Right forelimb (tissue), 1 donor: ENCODE measurements at places on chromosomes 5 and 9.

- no peak for DNase-seq
Measured at GRCh38 chr5:55385227-55385626, 77.4 kb downstream of the MTREX start.

GRCh38 chr5:154999865-155000264, 13.7 kb upstream of the KIF4B start:
- no peak for DNase-seq

DNA sequence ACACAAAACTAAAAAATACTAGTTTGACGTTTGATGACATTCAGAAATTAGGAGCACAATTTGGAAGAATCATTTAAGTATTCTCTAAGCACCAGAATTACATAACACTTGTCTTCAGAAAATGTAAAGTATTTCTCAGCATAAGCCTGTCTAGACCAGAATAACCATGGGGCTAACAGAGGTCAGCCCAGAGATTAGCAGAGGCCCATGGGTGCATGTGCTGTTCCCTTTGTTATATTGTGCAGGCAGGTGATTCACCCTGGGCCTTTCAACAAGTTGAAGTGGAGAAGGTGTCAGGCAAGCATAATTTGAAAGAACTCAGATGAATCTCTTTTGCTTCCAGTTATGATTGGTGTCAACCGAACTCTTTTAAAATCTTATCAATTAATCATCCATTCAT, 227.9 kb downstream of the LURAP1L start:
- no peak for DNase-seq

GRCh38 chr9:77827104-77827784, 179.1 kb upstream of the GNA14 start:
- DNase-seq, result no peak

GRCh38 chr5:116360008-116360853, 214.4 kb downstream of the SEMA6A start:
- no peak for DNase-seq

DNA sequence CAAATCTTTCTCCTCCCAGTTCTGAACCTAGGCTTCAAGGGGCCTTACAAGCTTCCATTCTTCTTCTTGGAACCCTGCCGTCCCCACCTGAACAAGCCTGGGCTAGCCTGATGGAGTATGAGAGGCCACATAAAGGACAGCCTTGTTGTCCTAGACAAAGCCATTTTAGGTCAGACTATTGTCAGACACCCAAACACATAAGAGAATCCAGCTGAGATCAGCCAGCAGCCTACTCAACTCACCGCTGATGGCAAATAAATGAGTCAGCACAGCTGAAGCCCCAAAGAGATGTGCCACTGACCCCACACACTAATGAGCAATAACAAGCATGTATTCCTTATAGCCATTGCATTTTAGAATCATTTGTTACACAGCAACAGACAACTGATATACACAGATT, 33.8 kb downstream of the SVEP1 start:
- DNase-seq, result no peak

GRCh38 chr9:123651273-123651672, 278.7 kb downstream of the DENND1A start:
- DNase-seq, result no peak

DNA sequence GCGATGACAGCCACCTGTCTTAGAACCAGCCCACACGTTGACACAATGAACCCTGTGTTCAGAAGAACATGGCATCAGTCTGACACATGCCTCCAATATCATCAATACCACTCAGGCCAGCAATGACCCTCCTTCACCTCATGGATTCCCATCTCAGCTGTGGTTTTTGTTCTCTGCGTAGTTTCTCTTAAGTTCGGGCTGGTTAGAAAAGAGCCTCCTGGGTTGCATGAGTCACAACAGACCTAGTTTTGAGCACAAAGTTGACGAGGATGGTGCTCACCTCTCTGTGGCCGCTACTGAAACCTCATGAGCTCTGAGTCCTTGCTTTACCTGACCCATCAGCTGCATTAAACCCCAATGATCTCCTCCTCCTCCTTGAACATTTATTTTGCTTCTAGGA, 299.9 kb downstream of the SPOCK1 start:
- no peak for DNase-seq

- DNase-seq, result no peak
Measured at GRCh38 chr5:61409568-61409967, 77.5 kb downstream of the ZSWIM6 start.

DNA sequence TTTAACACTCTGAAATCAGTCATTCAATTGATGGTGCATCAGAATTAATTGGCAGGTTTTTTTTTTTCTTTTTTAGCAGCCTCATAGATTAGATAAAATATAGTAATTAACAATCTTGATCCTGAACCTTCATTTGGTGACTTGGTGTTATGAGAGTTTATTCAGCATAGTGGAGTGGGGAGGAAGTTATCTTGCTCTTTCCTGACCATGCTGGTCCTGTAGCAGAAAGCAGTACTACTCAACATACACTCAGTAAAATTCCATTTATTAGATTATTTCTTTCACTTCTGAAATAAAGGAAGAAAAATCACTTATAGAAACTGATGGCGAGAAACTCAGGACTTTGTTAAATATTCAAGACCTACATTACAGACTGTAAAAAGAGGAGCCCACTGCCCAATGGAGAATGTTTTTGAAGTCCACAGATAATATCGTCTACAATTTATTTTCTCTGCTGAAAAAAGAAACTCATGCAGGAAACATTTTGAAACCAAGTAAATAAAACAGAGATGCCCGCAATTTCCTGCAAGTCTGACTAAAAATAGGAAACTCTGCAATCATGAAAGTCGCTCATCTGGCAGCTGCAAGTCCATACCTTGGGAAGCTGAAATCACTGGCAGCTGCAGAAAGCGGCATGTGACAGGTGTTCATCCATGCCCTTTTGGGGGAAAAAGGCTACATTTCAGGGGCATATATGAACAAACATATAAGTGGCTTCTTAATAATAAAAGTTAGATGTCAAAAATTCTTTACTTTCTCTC, 233.2 kb upstream of the RFX3 start:
- DNase-seq, result no peak

- no peak for DNase-seq
Measured at GRCh38 chr9:103977163-103977562, 116.9 kb upstream of the SMC2 start.

DNA sequence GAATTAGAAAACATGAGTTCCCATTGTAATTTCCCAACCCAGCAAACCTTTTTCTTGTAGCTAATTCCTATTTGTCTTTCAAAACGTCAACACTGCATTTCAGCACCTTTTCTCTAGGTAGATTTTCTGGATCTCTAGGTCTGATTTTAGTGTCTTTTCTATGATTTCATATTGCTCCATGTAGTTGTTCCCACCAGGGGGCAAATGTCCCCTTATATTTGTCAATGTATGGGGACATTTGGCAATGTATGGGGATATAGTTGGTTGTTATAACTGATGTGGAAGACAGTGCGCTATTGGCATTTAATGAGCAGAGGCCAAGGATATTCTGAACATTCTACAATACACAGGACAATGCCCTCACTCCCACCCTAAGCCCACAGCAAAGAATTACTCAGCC, 273.9 kb upstream of the ADRA1B start:
- no peak for DNase-seq

DNA sequence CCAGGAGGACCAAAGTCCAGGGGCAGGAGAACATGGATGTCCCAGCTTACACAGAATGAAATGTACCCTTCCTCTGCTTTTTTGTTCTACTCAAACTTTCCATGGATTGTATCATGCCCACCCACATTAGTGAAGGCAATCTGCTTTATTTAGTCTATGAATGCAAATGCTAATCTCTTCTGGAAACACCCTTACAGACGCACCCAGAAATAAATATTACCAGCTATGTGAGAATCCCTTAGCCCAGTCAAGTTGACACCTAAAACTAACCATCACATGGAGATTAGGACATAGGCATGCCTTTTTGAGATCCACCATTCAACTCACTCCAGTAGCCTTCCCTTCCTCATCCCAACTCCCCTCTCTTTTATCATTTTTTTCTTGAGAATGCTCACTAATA, 6.1 kb upstream of the SPTLC1 start:
- no peak for DNase-seq

DNA sequence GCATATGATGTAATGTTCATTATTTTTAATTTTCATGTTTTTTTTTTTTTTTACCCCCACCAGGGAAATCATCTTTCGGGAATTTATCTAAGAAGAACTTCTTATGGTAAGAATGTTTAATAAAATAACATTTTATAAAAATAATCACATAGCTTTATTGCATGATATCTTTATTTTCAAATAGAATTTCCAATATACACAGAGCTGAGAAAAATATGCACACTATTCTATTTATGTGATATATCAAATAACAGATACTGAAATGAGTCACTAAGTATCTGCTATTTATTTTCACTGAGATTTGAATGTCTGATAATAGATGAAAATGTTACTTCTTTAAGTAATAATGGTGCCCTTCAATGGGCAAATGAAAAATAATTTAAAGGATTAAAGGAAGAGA, 1217.3 kb downstream of the MAT2B start:
- no peak for DNase-seq
